Stomach (tissue), 19 donors: ENCODE measurements at places on chromosomes 2 and 18. TPM values are rescaled to one million over a fixed set of nuclear protein-coding genes. Genes with fewer than 3 reads are reported as not detected.

Gene TMEM178A
- 1.2 TPM for total RNA-seq

Gene BOLL
- total RNA-seq, result not detected

Gene MTLN
- 46.4 TPM for total RNA-seq

Gene LRP1B
- total RNA-seq, result 4.5 TPM

Gene CD302
- total RNA-seq, result 29.2 TPM

Gene CXCR4
- total RNA-seq, result 1.2 TPM

Gene GKN1
- 867 TPM for total RNA-seq

Gene LIPT1
- 11.0 TPM for total RNA-seq

Gene TTN
- total RNA-seq, result 2.6 TPM

Gene CD8B2
- not detected for total RNA-seq

DNA sequence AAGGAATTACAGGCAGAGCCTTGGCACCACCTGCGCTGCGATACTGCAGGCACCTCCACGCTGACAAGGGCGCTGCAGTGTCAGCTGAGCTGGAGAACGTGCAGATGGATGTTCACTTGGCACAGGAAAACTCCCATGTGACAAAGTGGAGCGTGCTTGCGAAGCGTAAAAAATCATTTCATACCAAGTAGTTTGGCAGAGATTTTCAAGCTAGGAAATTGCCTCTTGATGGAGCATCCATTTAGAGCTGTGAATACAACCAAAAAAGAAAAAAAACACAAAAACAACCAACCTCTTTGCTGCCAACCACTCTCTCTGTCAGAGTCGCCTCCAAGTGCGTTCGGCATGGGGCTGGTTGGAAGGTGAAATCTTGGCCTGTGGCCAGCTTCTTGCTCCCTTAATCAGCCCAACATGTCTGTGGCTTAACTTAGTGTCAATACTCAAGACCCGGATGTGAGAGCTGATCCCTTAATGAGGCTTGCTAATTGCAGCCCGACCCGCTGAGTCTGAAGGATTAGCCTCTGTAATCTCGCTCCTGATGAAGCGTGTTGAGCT lies 38.1 kb downstream of the ACOXL start:
- H3K4me3 ChIP-seq, result no peak overlapping the region
- H3K27ac ChIP-seq, result no peak overlapping the region
- peaks cover 18% of the 10 kb centered on the region for H3K4me1 ChIP-seq
- DNase-seq, result no peak
- no peaks in the 10 kb centered on the region for H3K36me3 ChIP-seq
- H3K27me3 ChIP-seq, result no peaks in the 10 kb centered on the region

DNA sequence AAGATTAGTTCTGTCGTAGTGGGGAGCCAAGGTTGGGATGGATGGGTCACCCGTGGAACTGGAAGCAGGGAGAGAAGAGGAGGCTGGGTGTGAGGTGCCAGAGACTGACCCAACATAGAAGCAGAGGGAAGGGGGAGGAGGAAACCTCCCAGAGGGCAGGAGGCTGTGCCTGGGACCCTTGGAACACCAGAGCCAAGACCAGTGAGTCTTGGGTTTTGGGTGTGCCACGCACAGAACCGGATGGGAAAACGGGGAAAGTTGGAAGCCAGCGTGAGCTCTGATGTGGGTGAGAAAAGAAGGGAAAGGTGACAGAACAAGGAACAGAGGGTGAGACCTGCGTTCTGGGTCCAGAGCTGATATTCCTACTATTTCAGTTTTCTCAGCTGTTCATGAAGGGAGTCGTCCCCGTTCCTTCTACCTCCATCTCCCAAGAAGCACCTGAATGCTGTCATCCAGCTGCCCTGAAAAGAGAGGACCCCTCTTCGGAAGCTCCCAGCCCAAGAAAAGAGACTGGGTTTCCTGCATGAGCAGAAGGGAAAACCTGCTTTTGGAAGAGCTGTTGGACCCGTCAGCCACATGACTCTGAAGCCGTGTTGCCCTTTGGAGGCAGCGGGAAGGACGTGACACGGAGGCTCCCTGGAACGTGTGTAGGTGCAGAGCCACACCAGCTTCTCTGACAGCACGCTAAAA lies 250.1 kb downstream of the NDUFA10 start:
- H3K4me1 ChIP-seq, result no peaks in the 10 kb centered on the region
- H3K4me3 ChIP-seq, result no peak overlapping the region
- H3K27me3 ChIP-seq, result peaks cover 26% of the 10 kb centered on the region
- H3K27ac ChIP-seq, result no peak overlapping the region
- DNase-seq, result no peak

GRCh38 chr18:76720683-76721082 lies 101.7 kb upstream of the ZNF236 start:
- H3K4me1 ChIP-seq, result no peaks in the 10 kb centered on the region
- no peak overlapping the region for H3K27ac ChIP-seq
- H3K36me3 ChIP-seq, result no peaks in the 10 kb centered on the region
- H3K27me3 ChIP-seq, result no peaks in the 10 kb centered on the region
- no peak overlapping the region for H3K4me3 ChIP-seq

DNA sequence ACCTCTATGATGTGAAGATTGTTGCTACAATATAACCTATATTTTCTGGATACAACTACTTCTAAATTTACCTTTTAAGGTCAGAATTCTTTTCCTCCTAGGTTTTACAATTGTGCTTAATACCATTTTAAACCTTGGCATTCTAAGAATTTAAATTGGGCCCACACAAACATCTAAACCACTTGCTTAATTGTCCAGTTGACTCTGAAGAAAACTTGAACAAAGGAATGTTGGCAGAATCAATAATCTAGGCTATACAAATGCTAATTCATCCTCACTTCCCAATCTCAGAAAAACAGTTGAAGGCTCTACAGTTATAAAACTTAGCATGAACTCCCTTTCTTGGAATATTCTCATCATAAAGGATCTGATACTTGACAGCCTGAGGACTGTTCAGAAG lies 84.3 kb downstream of the RPRM start:
- H3K4me1 ChIP-seq, result no peaks in the 10 kb centered on the region
- no peak overlapping the region for H3K4me3 ChIP-seq
- no peak for DNase-seq
- H3K36me3 ChIP-seq, result no peaks in the 10 kb centered on the region

DNA sequence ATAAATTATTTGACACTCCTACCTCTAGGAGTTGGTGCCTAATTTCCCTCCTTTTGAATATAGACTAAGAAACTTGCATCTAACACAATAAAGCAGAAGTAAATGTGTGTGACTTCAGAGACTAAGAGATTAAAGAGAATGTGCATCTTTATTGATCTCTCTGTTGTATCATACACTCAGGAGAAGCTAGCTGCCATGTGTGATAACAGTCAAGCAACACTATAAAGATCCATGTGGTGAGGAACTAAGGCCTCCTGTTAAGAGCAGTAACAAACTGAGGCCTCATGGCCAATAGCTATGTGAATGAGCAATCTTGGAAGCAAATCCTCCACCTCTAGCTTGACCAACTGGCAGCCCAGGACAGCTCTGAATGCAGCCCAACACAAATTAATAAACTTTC lies 3.4 kb downstream of the FANCL start:
- H3K4me3 ChIP-seq, result no peak overlapping the region
- no peaks in the 10 kb centered on the region for H3K27me3 ChIP-seq
- H3K4me1 ChIP-seq, result peaks cover 20% of the 10 kb centered on the region
- DNase-seq, result no peak
- H3K36me3 ChIP-seq, result no peaks in the 10 kb centered on the region
